ENCODE measurements at places on chromosomes 7 and 10. TPM values are rescaled to one million over a fixed set of nuclear protein-coding genes. Genes with fewer than 3 reads are reported as not detected.

GRCh38 chr10:3442451-3442990, 269.9 kb upstream of the PITRM1 start:
- no peaks in the 10 kb centered on the region for H3K27me3 ChIP-seq
- no peak for DNase-seq
- no peaks in the 10 kb centered on the region for H3K4me1 ChIP-seq
- H3K36me3 ChIP-seq, result no peaks in the 10 kb centered on the region
- H3K27ac ChIP-seq, result no peak overlapping the region

Gene TRIM50
- total RNA-seq, result not detected

GRCh38 chr10:71253981-71254818, 41.8 kb downstream of the UNC5B start:
- no peak for DNase-seq
- H3K36me3 ChIP-seq, result no peaks in the 10 kb centered on the region
- no peak overlapping the region for H3K4me3 ChIP-seq

GRCh38 chr10:9898633-9899395, 1118.9 kb upstream of the CELF2 start:
- DNase-seq, result no peak
- no peaks in the 10 kb centered on the region for H3K27me3 ChIP-seq
- H3K4me3 ChIP-seq, result no peak overlapping the region
- no peak overlapping the region for H3K27ac ChIP-seq
- no peaks in the 10 kb centered on the region for H3K4me1 ChIP-seq

Gene LMOD2
- 0.22 TPM for total RNA-seq

Gene GPR26
- total RNA-seq, result 0.09 TPM

DNA sequence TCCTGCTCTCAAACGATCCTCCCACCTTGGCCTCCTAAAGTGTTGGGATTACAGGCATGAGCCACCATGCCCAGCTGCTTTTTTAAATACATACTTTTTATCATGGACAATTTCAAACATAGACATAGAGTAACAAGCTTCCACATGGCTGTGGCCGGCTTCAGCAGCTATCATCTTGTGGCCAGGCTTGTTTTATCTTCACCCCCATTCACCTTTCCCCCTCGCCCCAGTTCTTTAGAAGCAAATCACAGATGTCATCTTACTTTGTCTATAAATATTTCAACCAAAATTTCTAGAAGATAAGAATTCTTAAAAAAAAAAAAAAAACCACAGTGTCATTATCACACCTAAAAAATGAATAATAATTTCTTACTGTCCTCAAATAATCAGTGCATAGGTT, 5.9 kb downstream of the FOXK1 start:
- no peaks in the 10 kb centered on the region for H3K36me3 ChIP-seq
- peaks cover 5% of the 10 kb centered on the region for H3K4me1 ChIP-seq
- H3K4me3 ChIP-seq, result no peak overlapping the region
- H3K27me3 ChIP-seq, result peaks cover 1% of the 10 kb centered on the region
- H3K27ac ChIP-seq, result no peak overlapping the region
- no peak for DNase-seq

DNA sequence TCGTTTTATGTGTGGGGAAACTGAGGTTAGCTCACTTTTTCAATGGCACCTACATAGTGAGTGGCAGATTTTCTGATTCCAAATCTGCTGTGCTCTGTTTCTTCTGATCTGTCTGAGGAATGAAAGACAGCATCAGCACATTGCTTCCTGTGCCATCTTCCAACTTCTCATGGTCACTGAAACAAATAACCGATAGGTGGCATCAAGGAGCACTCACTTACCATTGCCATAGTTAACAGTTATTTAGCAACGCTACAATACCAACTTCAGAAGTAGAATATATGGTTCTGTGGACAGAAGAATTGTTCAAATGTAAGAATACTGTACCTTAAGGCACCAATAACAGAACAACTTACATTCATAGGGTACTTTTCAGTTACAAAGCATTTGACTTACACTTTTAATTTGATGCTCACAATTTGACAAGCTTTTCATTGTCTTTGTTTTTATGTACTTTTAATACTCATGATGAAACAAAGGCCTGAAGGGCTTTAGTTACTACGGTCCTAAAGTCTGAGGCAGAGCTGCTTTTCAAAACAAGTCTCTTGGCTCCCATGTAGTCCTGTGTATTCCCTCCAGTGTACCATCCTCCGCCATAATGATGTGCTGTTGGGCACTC, 228.9 kb upstream of the TCF7L2 start:
- DNase-seq, result peak; percentile 43
- H3K4me1 ChIP-seq, result peaks cover 7% of the 10 kb centered on the region
- H3K27me3 ChIP-seq, result no peaks in the 10 kb centered on the region
- H3K27ac ChIP-seq, result no peak overlapping the region
- no peak overlapping the region for H3K4me3 ChIP-seq
- no peaks in the 10 kb centered on the region for H3K36me3 ChIP-seq

Gene ARMC3
- 0.99 TPM for total RNA-seq

Gene LLCFC1
- total RNA-seq, result not detected

DNA sequence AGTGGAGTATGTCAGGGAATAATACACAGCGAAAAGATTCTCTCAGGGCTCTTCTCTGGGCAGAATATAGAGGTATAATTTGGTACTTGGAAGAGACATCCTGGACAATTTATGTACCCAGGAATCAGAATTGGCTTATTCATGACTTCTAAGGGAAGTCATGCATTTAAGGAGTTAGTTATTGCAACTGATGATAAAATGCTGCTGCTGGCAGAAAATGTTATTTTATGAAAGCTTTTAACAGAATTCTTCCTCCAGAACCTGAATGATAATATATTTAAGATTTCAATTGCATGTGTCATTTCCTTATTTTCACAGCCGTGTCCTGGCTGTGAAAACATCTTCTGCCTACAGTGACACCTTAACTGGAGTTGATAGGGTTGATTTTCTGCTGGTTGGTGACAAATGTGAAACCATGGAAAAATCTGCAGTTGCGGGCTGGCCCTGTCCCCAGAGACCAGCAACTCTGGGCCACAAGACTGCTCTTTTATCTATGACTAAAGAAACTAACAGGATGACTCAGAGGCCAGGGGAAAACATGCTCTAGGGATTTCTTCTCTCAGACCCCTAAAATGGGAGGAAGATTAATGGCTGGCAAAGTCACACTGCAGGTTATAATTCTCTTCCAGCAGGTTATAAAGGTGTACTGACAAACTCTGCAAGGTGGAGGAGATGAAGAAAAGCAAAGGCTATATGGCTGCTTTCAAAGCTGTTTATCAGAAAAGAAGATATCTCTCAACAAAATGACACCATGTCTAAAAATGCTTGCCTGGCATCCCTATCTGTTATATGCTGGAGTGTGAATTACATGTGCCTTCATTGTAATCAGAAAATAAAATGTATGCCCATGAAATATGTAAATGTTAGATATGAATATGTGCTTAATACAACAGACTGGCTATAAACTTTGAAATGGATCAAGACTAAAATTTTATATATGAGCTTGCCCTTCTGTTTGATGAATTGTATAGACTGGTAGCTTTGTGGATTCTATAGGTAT, 12.1 kb upstream of the TRUB1 start:
- DNase-seq, result no peak
- no peaks in the 10 kb centered on the region for H3K27me3 ChIP-seq
- no peak overlapping the region for H3K27ac ChIP-seq

DNA sequence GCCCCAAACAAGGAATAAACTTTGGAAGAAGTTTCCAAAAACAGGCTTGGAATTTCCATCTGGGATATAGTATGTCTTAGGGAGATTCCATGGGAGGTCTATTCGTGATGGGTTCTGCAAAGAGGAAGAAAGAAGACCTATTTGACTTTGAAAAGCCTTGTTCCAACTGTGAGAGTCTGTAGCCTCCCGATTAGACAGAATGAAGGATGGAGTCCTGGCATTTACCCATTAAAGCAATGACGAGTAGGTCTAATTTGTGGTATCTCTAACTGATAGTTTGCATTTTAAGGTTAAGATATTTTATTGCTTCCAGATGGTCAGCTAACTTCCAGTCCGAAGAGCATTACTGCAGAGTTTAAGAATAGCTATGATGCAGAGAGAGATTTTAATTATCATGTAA, 19.5 kb upstream of the GALNT17 start:
- no peak for DNase-seq
- no peaks in the 10 kb centered on the region for H3K27me3 ChIP-seq
- no peak overlapping the region for H3K4me3 ChIP-seq
- no peaks in the 10 kb centered on the region for H3K36me3 ChIP-seq

GRCh38 chr7:68730964-68731363, 867.3 kb upstream of the AUTS2 start:
- no peaks in the 10 kb centered on the region for H3K27me3 ChIP-seq
- H3K4me3 ChIP-seq, result no peak overlapping the region
- no peak for DNase-seq
- no peak overlapping the region for H3K27ac ChIP-seq
- H3K4me1 ChIP-seq, result no peaks in the 10 kb centered on the region

DNA sequence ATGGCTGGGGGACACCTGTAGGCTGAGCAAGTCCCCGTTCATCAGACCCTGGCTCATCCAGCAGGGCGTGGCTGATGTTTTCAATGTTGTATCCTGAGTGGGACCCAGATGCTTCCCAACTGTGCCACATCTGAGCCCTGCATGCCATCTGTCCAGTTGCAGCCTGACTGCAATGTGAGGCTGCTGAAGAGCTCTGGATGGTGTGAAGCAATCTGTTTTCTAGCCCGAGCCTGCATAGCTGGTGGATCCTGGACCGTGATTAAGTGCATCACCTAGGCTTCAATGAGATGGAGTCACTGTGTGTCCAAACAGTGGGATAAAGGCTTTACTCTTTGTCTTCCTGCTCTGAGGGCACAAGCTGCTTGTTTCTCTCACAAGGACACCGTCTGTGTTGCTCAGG, 99.8 kb downstream of the TCF7L2 start:
- peaks cover 9% of the 10 kb centered on the region for H3K4me1 ChIP-seq
- no peak overlapping the region for H3K4me3 ChIP-seq
- DNase-seq, result no peak
- H3K27me3 ChIP-seq, result no peaks in the 10 kb centered on the region

Gene ZNF425
- total RNA-seq, result 4.0 TPM

Gene ENKUR
- total RNA-seq, result not detected

DNA sequence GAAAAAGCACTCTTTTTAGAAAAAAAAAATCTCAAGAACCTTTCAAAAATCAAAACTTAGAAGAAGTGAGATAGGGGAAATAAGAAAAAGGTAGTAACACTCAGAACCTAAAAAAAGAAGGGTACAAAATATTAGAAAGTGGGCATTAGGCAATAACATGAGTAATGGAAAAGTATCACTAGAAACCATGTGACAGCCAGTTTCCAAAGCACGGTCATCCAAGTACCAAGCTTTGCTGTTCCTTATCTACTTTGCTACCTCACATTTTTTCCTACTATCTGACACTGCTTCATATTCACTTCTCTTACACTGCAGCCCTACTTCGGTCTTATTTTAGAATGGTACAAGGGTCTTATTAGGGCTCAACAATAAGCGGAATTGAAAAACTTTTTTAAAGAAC, 30.3 kb downstream of the IMMP2L start:
- H3K36me3 ChIP-seq, result no peaks in the 10 kb centered on the region
- no peaks in the 10 kb centered on the region for H3K4me1 ChIP-seq
- H3K4me3 ChIP-seq, result no peak overlapping the region
- H3K27me3 ChIP-seq, result no peaks in the 10 kb centered on the region

DNA sequence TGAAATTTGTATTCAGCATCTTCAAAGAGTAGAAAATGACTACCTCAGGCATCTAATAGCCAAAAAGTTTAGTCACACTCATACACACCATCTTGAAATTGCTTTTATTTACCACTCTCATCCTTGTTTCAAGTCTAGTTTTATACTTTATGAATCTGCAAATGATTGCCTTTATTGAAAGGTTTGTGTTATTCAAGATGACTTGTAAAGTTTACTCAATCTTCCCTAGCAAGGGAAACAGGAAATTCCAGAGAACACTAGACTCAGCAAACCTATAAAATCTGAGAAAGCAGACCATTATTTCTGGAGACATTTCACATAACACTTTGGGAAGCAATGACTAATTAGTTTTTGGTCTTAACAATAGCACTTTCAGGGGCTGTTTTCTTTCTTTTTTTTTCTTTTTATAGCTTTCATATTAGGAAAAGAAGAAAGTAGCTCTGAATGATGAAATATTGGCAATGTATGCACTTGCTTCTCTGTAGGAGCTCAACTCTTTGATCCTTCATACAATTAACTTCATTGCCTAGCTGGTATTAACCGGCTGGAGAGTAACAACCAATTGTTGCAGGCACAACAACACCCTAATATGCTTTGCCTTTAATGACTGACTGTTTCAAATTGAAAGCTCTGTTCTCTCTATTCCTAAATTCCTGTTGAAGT, 68.9 kb upstream of the HDAC9 start:
- no peaks in the 10 kb centered on the region for H3K36me3 ChIP-seq
- no peaks in the 10 kb centered on the region for H3K4me1 ChIP-seq
- no peak for DNase-seq

DNA sequence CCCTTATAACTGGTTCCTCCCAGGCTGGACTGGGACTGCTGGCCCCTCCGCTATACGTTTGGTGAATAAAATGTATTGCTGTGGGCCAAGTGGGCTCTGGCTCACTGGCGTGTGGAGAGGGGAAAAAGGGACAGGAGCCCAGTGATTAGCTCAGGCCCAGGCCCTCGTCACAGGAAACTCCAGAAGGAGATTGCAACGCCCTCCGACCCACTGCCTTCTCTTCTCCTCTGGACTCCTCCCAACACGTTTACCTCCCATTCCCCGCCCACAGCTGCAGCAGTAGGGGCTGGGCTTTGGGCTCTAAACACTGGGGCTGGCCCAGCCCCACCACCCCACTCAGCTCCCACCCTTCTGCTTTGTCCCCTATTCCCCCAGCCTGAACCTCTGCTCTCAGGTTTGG, 173.9 kb downstream of the NEURL1 start:
- peaks cover 10% of the 10 kb centered on the region for H3K4me1 ChIP-seq
- no peak for DNase-seq
- H3K27me3 ChIP-seq, result no peaks in the 10 kb centered on the region
- H3K27ac ChIP-seq, result no peak overlapping the region
- no peaks in the 10 kb centered on the region for H3K36me3 ChIP-seq

GRCh38 chr7:79185605-79186004, 267.9 kb downstream of the MAGI2 start:
- DNase-seq, result no peak
- no peak overlapping the region for H3K4me3 ChIP-seq
- H3K27ac ChIP-seq, result no peak overlapping the region
- no peaks in the 10 kb centered on the region for H3K4me1 ChIP-seq
- H3K36me3 ChIP-seq, result no peaks in the 10 kb centered on the region
- no peaks in the 10 kb centered on the region for H3K27me3 ChIP-seq

- H3K27me3 ChIP-seq, result no peaks in the 10 kb centered on the region
- H3K4me3 ChIP-seq, result no peak overlapping the region
- H3K36me3 ChIP-seq, result no peaks in the 10 kb centered on the region
These were observed 116.6 kb upstream of the GLCCI1 start for GRCh38 chr7:7851991-7852390.

GRCh38 chr10:45160271-45160670, 155.1 kb downstream of the OR13A1 start:
- H3K4me3 ChIP-seq, result no peak overlapping the region
- no peaks in the 10 kb centered on the region for H3K4me1 ChIP-seq
- no peak for DNase-seq

Gene PRLHR
- not detected for total RNA-seq

GRCh38 chr10:132867801-132868644, 74.3 kb downstream of the CFAP46 start:
- H3K36me3 ChIP-seq, result no peaks in the 10 kb centered on the region
- no peaks in the 10 kb centered on the region for H3K27me3 ChIP-seq
- no peak overlapping the region for H3K4me3 ChIP-seq
- no peak overlapping the region for H3K27ac ChIP-seq
- no peak for DNase-seq

All from H1 (cell line).